ENCODE measurements at places on chromosomes 5 and 9.

DNA sequence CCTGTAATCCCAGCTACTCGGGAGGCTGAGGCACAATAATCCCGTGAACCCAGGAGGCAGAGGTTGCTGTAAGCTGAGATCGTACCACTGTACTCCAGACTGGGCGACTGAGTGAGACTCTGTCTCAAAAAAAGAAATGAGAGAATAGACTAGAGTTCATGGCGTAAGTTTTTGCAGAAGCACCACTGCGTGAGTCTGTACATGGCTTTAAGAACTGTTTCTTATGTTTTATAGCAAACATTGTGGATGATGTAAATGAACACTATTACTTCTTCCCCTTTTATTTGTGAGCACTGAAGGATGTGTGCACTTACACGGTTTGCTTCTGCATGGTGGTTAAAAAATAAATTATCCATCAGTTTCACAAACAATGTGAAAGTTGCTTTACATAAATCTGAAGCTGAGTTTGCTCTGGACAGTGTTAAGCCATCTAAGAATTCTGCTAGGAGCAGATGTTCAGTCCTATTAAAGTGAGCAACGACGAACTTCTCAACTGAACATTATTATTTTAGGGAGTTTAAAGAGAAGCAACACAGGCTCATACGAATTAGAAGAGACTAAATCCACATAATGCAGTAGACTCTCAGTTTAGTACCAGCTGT is 52.5 kb downstream of the ZFAND5 start:
- no peak for DNase-seq

DNA sequence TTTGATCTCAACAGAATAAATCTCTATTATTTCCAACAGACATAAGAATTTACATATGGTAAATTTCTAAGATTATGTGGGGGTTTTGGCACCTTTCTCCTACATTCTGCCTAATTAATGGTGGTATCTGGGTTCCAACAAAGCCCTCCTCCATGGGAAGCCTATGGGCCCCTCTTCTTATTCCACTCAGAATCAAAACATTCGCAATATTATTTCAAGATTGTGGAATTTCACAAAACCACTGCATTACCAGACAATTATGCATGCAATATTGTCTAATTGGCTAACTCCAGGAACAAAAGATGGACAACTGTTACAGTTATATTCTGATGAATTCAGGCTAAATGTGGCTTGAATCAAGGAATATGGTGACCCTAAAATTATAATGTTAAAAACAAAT is 434.0 kb downstream of the NFIB start:
- no peak for DNase-seq

GRCh38 chr5:132775476-132775961 is 1.5 kb downstream of the SEPTIN8 start:
- DNase-seq, result no peak

GRCh38 chr5:111741278-111741677 is 15.7 kb downstream of the NREP start:
- no peak for DNase-seq

- peak; percentile 63 for DNase-seq
Measured at GRCh38 chr5:14628346-14628745, 36.2 kb upstream of the OTULIN start.

Measured in NB4 (cell line).